ENCODE measurements at places on chromosomes 1 and 21.

DNA sequence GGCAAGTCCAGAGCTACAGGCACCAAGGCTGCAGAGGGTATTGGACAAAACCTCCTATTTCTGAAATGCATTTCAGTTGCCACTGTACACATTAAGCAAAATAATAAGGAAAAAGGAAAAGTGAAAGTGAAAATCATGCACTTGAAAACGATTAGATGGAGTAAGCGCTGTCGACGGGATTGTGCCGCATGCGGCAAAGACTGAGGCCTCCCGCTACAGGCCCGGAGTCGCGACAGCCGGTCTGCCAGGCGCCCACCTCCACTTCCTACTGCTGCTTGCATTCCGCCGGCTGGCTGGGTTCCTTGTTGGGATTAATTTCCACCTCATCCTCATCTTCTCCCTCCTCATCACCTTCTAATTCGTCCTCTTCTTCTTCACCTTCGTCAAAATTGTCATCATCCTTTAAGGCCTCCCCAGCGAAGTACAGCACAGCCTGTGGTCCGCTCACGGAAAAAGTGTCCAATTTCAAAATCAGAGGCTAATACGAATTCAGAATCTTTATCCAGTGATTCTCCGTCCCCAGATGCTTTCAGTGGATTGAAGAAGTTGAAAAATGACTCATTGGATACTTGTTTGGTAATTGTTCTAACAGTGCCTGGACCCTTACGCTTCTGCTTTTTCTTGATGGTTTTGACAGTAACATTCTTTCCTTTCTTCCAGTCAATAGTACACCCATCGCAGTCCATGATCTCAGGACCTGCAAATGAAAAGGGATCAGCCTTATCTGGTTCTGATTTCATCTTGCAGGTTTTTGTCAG lies 38.0 kb downstream of the CD58 start:
- peak; percentile 81 for DNase-seq

DNA sequence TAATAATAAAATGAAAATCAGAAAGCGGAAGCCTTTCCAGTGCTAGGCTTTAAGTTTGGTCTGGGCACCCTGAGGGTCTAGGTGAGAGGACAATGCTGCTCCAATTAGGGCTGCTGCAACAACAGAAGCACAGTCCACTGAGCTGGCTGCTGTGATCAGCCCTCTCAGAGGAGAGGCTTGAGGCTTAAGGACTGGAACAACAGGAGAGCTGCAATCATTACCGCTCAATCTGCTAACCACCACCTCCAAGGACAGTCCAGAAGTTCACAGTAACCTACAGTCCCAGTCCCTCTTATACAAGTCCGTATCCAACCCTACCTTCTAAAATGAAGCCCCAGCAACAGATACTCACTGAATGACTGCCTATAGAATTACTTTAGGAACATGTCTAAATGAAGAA lies 62.1 kb downstream of the USP24 start:
- no peak for DNase-seq

DNA sequence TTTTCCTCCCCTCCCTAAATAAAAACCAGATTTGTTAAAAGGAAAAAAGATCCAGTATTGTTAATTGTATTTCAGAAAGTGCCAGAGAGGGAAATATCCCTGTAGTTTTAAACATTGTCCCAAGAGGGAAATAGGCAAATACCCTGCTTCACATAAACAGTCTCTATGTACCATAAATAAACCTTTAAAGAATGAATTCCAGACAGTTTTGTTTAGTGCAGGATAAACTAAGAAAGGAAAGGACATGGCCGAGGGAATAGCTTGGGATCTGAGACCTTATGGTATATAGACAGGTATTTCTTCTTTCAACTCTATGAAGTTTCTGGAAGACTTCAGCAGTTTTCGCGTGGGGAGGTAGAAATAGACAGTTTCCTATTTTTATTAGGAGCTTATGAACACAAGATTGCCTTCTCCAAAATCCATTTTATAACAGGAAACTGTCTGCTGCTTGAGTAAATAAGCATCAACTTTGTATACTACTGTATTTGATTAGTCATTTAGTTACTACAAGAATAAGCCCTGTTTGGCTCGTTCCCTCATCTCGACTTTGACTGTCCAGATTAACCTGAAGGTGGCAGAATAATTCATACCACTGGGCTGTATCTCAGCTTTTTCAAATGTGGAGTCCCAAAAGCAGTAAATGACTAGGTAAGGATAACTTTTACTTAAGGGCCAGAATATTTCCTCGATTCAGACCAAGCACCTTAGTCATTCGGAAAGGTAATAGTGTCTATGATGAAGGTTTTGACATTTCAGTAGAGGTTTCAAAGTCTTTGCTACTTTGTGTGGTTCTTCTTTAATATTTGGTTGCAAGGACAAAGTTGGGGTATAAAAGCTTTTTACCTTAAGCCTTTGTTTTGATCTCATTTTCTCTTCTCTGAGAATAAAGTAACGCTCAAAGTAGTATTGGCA lies 177.5 kb downstream of the VPS13D start:
- DNase-seq = peak; percentile 16

DNA sequence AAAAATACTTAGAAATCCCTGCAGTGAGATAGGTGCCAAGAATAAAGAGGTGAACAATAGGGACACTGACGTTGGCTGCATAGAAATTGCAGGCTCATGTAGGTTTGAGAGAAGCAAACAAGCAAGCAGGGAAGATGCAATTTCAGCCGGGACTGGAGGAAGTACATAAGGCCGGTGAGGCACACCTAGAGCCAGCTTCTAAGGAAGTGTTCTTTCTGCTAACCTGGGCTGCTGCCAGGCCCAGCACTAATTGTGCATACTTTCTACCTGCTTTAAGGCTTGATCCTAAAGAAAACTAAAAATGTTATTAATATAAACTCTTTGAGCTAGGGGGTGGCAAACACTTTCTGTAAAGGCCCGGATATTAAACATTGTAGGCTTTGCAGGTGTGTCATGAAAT lies 71.0 kb downstream of the LMO4 start:
- no peak for DNase-seq

Measured in MV-4-11 (cell line).